ENCODE measurements at places on chromosomes 16 and 17.

DNA sequence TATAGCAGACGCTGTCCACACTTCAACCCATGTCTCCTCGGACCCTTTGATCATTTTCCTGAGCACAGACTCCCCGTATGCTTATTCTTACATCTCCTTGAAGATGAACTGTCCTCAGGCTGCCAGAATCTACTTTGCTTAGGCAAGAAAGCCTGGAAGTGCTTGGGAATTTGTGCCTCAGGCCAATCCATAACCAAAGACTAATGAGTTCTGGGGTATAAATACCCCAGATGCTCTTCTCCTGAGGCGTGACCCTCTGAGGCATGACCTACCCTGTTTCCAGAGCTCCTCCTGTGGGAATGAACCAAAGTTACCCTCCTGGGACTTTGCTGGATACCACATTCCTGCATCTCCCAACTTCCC is 10.1 kb upstream of the TEKT3 start:
- DNase-seq: no peak

DNA sequence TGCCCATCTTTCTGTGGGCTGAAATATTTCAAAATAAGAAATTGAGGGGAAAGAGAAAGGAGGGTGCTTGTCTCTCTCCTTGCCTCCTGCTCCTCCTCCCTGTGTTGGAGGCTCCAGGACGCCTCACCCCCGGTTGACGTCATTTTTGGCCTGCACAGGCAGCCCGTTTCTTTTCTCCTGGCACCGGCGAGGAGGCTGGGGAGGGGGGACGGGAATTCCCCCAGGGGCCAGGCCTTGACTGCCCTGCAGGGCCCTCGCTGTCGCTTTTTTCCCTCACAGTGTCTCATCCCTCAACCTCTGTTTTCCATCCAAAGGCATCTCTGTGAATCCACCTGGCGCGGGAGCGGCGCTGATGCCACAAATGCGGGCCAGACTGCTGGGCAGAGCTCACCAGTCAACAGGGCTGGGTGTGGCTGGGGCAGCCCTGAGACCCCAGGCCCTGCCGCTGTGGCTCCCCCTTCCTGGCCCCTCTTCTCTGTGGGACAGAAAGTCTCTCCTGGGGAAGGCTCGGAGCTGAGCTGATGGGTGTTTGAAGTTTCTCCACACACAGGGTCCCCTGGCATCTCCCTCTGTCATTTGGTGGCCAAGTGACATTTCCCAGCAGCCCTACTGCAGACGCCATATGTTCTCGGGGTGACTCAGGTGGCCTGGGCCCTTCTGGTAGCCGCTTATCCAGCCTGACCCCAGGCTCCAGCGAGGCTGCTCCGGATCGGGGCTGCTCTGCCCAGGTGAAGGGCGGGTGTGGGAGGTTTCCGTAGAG is 16.0 kb downstream of the CENPX start:
- DNase-seq: no peak

GRCh38 chr17:38349097-38349730 is 2.4 kb upstream of the SOCS7 start:
- no peak for DNase-seq

DNA sequence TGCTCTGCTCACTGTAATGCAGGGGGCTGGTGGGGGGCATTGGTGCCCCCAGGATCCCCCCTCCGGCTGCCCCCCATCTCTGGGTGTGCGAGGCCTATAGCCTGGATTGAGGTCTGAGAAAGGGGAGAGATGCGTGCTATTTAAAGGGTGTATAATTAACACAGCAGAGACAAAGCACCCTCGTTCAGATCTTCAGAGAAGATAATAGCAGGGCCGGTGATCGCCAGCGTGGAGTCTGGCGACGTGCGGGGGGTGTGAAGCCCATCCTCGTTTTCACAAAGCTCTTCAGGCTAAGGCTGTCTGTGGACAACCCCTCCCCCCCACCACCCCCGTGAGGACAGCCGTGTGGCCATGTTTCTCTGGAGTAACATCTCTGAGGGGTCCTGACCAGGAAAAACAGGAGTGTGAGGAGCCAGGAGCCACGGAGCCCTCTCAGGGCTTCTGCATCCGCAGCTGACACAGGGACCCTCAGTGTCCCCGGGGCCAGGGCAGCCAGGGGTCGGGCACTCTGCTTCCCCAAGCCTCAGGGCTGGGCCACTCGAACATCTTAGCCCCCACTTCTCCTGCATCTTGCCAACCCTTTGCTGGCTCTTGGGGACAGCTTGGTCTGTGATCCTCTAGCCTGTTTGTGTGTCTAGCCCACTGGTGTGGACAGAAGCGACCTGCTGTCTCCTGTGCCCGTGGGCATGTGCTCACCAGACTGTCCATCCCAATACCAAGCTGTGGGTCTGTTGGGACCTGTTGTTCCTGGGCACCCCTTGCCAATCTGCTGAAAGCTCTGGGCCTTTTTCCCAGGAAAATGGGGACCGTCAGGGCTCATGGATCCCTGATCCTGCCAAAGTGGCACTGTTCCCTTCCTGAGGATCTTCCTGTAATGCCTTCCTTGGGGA is 58.9 kb downstream of the BAIAP2 start:
- no peak for DNase-seq

DNA sequence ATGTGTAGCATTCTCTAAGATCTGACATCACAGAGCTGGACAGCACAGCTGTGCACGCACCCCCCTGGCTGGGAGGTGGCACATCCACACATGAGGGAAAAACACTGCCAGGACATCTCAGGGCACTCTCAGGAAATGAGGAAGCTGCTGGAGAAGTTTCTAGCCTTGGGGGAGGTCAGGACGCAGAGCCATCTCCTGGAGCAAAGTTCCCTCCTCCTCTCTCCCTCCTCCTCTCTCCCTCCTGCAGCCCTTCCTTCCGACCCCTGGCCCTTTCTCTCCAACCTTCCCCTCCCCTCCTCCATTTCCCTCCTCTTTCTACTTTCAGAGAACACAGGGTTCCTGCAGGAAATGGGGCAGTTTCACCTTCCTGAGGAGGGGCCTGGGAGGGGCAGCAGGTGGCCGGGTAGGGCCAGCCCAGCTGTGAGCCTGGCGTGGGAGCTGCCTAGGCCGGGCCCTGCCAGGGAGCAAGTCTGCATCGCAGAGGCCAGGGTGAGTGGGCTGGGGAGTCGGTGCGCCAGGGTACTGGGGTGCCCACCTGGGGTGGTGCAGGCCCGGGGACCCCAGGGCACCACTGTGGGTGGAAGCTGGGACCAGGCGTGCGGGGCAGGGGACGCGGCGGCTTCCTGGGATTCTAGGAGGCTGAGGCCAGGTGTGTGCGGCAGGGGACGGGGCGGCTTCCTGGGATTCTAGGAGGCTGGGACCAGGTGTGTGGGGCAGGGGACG is at the start of gene DPEP1:
Gene DPEP1, plus strand, starts transcription at position 412 of the 723 bp plus-strand sequence. CDS start 16,769 bp downstream, outside the sequence.
- no peak for DNase-seq

GRCh38 chr17:13086142-13086769 is 68.4 kb upstream of the ELAC2 start:
- no peak for DNase-seq

DNA sequence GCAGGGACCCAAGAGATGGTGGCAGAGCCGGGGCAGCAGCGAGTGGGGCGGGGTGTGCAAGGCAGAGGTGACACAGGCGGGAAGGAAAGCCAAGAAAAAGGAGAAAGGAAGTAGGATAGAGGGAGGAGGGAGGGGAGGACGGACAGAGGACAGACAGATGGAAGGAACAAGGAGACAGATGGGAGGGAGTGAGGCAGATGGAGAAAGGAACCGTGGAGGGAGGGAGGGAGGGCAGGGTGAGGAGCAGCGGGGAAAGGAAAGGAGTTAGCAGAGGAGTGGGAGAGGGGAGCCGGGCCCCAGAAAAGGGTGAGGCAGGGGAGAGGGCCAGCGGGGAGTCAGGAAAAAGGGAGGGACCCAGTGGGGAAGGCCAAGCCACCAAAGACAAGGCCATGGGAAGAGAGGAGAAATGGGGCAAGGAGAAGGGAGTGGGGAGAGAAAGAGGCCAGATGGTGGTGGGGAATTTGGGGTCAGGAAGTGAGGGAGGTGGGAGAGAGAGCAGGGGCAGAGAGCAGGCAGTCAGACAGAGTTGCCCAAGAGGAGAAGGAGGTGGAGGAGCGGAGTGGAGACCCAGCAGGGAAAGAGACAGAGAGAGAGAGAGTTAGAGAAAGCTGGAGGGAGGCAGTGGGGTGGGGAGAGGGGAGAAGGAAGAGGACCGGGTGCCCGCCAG is 13.2 kb upstream of the ASGR1 start:
- no peak for DNase-seq

DNA sequence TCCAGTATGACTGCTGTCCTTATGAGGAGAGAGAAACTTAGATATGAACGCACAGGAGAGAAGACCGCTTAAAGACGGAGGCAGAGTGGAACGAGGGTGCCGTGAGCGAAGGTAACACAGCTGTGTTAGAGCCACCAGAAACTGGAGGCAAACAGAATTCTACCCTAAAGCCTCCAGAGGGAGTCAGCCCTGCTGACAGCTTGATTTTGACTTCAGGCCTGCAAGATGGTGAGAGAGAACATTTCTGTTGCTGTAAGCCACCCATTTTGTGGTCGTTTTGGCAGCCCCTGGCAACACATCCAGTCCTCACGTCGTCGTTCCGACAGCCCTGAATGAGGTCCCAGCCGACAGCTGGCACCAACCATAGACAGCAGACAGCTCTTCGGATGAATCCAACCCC is 2.8 kb upstream of the SPATA2L start:
- DNase-seq: no peak

- DNase-seq: no peak
Observed at GRCh38 chr17:80516171-80516932, 28.3 kb upstream of the RPTOR start.

DNA sequence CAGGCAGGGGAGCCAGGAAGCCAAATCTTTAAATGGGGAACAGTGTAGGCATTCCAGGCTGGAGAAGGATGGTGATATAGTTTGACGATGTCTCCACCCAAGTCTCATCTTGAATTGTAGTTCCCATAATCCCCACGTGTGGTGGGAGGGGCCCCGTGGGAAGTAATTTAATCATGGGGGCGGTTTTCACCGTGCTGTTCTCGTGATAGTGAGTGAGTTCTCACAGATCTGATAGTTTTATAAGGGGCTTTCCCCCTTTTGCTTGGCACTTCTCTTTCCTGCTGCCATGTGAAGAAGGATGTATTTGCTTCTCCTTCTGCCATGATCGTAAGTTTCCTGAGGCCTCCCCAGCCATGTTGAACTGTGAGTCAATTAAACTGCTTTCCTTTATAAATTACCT is 28.8 kb downstream of the GINS3 start:
- DNase-seq: no peak

DNA sequence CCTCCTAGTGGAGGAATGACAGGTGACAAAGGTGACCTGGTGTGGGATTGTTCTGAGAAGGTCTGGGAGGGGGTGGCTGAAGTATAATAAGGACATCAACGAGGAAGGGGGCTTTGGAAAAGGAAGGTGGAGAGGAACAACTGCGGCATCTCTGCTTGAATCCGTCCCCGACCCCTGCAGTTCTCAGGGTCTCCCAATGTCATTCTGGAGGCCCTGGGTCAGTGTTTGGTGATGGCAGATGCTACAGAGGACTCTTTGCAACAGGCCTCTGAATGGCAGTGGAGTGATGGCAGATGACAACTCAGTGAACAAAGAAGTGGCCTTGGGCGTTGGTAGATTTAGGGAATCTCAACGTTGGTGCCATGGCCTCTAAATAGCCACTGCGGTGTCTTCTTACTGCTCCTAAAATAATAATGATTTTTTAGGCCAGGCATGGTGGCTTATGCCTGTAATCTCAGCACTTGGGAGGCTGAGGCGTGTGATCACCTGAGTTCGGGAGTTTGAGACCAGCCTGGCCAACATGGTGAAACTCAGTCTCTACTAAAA is 1.3 kb downstream of the ENGASE start:
- no peak for DNase-seq

GRCh38 chr17:6297960-6298359 is 137.0 kb downstream of the AIPL1 start:
- DNase-seq: no peak

GRCh38 chr17:18163547-18163946 is 20.1 kb upstream of the ALKBH5 start:
- no peak for DNase-seq

DNA sequence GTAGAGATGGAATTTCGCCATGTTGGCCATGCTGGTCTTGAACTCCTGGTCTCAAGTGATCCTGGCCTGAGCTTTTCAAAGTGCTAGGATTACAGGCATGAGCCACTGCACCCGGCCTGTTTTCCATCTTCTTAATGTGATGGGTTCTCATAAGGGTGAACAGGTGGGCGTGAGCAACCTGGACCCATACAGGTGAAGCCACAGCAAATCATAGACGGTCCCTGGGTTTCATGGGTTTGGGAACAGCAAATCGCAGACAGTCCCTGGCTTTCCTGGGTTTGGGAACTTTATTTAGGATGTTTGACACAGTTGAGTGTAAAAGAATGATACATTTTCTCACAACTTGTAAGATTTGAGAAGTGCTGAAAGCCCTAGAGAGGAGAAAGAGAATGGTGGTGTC is 12.9 kb upstream of the MEIOB start:
- DNase-seq: no peak

DNA sequence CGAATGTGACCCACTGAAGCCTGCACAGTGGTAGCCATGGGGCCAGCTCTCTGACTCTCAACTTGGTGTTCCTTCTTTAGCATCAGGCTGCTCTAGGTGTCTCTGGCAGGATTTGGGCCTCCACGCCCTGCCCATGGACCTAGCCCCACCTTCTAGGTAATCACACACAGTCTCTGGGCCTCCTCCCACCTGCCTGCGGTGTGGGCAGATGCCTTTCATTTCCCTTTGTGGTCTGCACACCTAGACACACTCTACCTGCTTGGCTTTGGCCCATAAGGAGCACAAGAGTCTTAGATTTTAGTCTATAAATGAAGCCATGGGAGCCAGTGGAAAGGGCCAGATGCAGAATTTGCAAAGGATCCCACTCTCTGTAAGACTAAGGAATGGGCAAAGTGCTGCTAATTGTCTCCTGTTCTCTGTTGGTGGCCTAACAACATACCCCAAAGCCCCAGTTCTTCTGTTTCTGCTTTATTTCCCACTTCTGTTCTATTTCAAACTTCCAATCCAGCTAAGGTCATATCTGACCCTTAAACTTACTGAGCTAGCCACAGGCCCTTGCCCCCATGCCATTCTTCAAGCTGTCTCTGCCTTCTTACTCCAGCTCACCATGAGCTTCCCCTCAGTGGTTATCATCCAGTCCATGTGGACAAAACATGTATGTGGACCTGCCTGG is 7.2 kb upstream of the MFSD6L start:
- no peak for DNase-seq

- DNase-seq: no peak
Observed at GRCh38 chr17:72353502-72353901, 232.7 kb downstream of the SOX9 start.

DNA sequence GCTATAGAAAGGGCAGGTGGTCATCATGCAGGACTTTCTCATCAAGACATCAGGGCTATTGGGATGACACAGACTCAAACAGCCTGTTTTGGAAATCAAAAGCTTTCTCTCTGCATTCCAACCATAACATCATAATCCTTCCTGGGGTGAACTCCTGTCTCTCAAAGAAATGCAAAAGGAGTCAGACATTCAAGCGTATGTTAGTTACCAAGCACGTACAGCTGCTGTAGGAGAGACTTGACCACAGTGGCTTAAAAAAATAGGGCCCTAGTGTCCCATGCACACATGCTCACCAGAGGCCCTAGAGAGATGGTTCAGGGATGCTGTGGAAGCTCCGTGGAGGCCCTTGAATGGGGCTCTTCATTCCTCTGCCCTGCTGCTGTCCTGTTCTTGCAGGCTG is 24.6 kb upstream of the FOXF1 start:
- no peak for DNase-seq

GRCh38 chr17:66784621-66785364 is 50.1 kb upstream of the CACNG5 start:
- DNase-seq: no peak

All from SIG-M5 (cell line).